ENCODE measurements at places on chromosomes 4 and X. TPM values are rescaled to one million over a fixed set of nuclear protein-coding genes. Genes with fewer than 3 reads are reported as not detected.

DNA sequence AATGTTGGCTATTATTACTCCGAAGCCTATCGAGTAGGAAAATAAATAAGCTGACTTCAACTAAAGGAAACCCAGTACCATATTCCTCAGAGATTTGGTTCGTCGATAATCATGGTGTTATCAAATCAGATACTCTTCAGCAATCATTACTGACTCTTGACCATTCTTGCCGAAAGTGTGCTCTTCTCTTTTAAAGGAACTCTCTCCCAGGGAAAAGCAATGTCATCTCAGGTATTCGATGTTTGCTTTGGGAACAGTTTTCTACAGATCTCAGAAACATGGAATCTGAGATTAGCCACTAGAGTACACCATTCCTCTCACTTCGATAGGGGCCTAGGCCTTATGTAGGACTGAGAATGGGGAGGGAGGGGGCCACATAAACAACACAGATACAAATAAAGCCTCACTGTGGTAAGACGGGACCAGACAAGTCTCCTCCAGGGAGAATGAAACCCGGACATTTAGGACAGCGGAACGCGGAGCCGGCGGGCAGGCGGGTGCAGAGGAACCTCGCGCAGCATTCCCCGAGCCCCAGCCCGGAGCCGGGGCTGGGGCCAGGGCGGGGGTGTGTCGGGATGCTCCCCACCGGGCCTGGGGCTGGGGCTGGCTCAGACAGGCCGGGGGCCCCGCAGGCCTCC lies 581 bp downstream of the DNAJB14 start:
- H3K27me3 ChIP-seq: no peaks in the 10 kb centered on the region
- DNase-seq: peak; percentile 64
- peaks cover 17% of the 10 kb centered on the region for H3K4me1 ChIP-seq
- peak overlapping the region; percentile 81 for H3K4me3 ChIP-seq
- H3K36me3 ChIP-seq: no peaks in the 10 kb centered on the region

DNA sequence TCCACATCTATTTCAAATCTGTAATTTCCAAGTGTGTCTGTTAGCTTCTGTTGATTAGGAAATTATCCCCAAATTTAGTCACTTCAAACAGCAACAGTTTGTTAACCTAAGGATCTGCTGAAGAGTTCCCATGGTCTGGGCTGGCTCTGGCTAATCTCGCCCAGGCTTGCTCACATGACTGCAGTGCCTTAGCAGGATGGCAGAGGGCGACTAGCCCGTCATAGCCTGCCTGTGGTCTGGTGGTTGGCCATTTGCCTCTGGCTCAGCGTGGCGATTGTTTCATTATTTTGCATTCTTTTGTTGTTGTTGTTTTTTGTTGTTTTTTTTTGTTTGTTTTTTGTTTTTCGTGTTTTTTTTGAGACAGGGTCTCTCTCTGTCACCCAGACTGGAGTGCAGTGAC lies 264.0 kb downstream of the TRIML1 start:
- H3K27me3 ChIP-seq: no peaks in the 10 kb centered on the region
- H3K27ac ChIP-seq: no peak overlapping the region

- no peaks in the 10 kb centered on the region for H3K4me1 ChIP-seq
- H3K36me3 ChIP-seq: no peaks in the 10 kb centered on the region
- no peak overlapping the region for H3K27ac ChIP-seq
- no peaks in the 10 kb centered on the region for H3K27me3 ChIP-seq
Observed at GRCh38 chr4:40718586-40718985, 31.2 kb upstream of the NSUN7 start.

MAGEB17 gene
- total RNA-seq: not detected

CENPI gene
- 7.5 TPM for total RNA-seq

Measured in lung (tissue), 17 donors.